M059J (cell line): ENCODE measurements at places on chromosomes 11 and 22. TPM values are rescaled to one million over a fixed set of nuclear protein-coding genes. Genes with fewer than 3 reads are reported as not detected.

DNA sequence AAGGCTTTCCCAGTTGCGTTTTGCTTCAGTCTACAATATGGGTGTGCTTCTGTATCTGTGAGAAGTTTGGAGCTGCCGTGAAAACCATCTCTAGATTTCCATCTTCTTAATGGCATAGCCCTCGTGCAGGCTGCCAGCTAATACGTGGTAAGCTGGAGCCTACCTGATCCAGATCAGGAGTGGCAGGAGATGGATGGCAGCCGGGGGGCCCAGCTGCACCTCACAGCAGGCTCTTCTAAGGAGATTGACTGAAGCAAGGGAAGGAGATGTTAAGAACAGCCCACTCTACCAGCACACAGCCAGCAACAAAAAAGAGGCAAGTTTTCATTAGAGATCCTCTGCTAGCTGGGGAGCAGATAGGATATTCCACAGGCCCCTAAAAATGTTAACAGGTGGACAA, 115.5 kb downstream of the MSANTD4 start:
- DNase-seq, result no peak

GRCh38 chr11:118735203-118735602, 55.8 kb upstream of the TREH start:
- no peak for DNase-seq

Gene TESMIN
- 5.5 and 12.8 TPM in 2 replicates for total RNA-seq

- no peak for DNase-seq
These were observed 16.0 kb downstream of the TNRC6B start for GRCh38 chr22:40193429-40194421.

Gene FXYD2
- not detected in 2 replicates for total RNA-seq

DNA sequence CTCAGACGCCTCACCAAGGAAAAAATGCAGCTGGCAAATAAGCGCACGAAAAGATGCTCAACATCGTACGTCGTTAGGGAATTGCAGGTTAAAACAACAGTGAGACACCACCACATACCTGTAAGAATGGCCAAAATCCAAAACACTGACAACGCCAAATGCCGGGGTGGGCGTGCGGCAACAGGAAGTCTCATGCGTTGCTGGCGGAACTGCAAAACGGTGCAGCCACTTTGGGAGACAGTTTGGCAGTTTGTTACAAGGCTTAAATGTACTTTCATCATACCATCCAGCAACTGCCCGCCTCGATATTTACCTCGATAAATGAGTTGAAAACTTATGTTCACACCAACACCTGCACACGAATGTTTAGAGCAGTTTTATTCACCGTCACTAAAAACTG, 7.5 kb upstream of the CTSD start:
- DNase-seq, result no peak

- no peak for DNase-seq
These were observed 263.7 kb downstream of the NELL1 start for GRCh38 chr11:20933086-20933485.

Gene SLC5A4
- total RNA-seq, result not detected in 2 replicates

Gene NF2
- total RNA-seq, result 50.5 and 86.0 TPM in 2 replicates

- DNase-seq, result no peak
These were observed 57.6 kb downstream of the RNF169 start for GRCh38 chr11:74806267-74806666.

DNA sequence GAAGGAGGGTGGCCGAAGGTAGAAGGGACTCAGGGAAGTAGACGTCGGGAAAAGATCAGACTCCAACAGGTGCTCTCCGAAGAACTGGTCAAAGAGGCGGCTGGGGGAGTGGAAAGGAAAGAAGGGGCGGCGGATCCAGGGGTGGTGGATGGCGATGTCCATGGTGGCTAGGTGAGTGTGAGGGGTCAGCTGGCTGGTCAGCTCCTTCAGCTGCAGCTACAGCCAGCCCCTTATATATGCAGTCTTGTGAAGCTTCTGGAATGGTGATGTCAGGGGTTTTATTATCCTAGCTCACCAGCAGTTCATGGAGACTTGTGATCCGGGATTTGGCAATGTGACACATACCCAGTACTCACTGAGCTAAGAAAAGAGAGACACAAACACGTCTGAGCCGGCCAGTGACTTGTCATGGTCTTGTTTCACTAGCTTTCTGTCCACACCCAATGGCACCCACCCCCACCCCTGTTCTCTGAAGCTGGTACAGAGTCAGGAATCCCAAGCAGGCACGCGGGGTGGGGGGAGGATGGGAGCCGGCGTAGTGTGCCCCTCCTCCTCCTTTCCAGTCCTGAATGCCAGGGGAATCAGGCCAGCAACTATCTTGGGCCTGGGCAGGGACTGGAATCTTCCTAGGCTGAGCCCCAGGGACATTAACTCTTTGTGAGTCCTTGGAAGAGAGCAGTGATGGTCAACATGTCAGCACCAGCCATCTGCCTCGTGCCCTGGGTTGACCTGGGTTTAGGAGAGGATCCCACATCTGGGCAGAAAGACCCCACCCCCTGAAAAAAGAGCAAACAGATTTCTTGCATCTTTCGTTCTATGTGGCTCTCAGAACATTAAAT, at the start of gene CRYAB:
Gene CRYAB (minus strand): TSS at position 208 of the 839 bp plus-strand sequence. CDS start 46 bp downstream, at position 162.
- peak; percentile 61 for DNase-seq

Gene GANAB
- total RNA-seq, result 142 and 229 TPM in 2 replicates

DNA sequence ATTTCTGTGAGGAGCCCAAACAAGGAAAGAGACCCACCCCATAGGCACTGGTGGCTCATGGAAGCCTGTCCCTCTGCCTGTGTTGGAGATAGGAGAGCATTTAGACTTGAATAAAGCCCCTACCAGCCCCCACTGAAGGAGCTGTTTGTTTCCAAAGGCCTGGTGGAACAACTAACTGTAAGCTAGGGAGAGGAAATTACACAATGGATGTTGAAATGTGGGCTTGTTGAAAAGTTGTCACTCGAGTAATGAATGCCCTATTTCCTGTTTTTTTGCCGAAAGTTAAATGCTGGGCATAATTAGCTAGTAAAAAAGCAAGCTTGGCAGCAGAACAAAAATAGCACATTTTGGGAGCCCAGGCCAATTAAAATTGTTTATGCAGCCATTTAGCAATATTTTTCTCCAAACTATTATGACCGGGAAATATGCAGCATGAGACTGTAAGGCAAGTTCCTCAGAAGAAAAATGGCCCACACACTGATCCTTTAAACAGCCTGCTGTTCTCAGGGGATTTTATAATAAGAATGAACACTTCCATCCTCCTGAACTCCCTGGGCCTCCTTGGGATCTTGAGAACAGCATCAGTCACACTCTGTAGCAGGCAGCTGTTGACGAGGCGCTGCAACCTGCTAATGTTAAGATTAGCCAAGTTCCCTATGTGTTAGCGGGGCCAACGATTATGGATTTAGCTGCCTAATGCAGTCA, 38.6 kb upstream of the LMO2 start:
- peak; percentile 20 for DNase-seq

- no peak for DNase-seq
These were observed 243.7 kb downstream of the BRD1 start for GRCh38 chr22:49583886-49584505.

GRCh38 chr11:7418061-7418460, 67.2 kb upstream of the OLFML1 start:
- DNase-seq, result peak; percentile 93

GRCh38 chr11:96241331-96241841, 101.6 kb downstream of the MAML2 start:
- no peak for DNase-seq

GRCh38 chr22:41925783-41926460, 684 bp downstream of the TNFRSF13C start:
- DNase-seq, result no peak

DNA sequence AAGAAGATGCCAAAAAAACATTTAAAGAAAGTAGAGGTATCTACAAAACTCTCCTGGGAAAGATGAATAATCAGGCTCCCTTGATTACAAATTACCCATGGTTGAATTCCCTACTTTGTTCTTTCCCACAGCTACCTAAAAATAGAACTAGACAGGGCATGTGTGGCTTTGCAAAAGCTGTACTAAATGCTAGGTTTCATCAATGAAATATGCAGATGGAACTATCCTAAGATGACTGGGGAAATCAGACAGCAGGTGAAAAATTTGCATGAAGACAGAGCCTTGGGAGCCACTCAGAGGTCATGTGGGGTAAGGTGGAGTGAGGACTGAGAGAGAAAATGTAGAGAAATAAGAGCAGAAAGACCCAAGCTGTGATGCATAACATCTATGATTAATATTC, 14.7 kb downstream of the LAYN start:
- peak; percentile 91 for DNase-seq

DNA sequence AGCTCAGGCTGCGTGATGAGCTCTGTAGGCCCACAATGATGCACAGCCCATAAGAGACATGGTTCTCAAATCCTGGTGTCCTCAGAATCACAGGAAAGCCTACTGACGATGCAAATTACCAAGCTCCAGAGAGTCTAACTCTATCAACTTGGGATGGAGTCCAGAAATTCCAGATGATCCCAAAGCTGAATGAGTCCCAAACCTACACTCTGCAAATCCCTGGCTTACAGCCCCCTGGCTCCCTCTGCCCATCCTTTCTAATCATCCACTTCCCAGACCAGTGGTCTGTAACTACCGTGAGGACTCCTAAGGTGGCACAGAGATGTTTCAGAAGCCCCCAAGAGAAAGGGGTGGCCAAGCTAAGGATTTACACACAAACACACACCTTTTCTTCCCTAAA, 13.5 kb downstream of the ARFGAP2 start:
- no peak for DNase-seq

Gene ACR
- not detected in 2 replicates for total RNA-seq

GRCh38 chr11:6253197-6253596, 6.4 kb upstream of the CCKBR start:
- no peak for DNase-seq

Gene TSPAN18
- 1.1 and 2.5 TPM in 2 replicates for total RNA-seq

DNA sequence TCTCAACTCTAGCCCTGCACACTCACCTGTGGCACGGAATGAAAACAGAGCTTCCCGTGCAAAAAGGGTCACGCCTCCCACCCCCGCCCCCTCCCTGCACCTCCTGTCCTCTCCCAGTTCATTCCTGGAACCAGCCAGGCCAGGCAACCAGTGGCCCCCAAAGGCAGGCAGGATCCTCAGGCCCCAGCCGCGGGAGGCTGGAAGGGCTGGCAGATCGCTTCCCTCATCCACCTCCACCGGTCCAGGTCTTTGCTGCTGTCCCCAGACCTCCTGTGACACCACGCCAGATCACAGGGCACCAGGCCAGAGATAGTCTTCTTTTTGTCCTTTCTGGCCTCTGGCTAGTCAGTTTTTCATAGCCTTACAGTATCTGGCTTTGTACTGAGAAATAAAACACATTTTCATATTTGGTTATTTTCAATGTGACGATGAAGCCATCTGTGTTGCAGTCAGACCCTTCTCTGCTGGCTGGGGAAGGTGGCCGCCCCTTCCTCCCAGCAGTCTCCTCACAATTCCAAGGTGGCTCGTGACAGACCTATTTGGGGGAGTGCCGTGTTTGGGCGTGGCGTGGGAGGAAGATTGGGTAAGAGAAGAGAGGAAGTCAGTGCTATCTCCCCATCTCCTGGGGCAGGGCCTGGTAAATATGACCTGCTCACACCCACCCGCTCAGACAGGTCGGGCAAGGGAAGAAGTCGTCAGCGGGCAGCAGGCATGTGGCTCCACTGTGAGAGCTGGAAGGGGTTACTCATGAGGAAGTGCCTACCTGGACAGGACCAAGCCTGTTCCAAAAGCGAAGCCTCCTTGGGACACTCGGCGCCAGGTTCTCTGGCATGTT, 9.1 kb downstream of the SSH3 start:
- DNase-seq, result no peak

Gene LTO1
- total RNA-seq, result 14.9 and 15.7 TPM in 2 replicates

Gene HPS4
- 16.3 and 20.5 TPM in 2 replicates for total RNA-seq

- DNase-seq, result no peak
These were observed 365.5 kb downstream of the SHANK2 start for GRCh38 chr11:70886676-70887541.

- DNase-seq, result peak; percentile 79
These were observed 27.8 kb upstream of the ROBO3 start for GRCh38 chr11:124837491-124837856.

Gene ZNRD2
- 106 and 116 TPM in 2 replicates for total RNA-seq

Gene CELSR1
- total RNA-seq, result 4.3 and 11.8 TPM in 2 replicates

DNA sequence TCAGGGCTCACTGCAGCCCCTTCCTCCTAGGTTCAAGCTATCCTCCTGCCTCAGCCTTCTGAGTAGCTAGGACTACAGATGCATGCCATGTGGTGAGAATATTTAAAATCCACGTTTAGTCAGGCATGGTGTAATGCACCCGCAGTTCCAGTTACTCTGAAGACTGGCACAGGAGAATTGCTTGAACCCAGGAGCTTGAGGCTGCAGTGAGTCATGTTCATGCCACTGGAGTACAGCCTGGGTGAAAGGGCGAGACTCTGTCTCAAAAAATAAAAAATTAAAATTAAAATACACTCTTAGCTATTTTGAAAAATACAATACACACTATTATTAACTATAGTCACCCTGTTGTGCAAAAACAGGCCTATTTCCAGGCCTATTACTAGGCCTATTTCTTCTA, 38.4 kb downstream of the NOX4 start:
- no peak for DNase-seq

DNA sequence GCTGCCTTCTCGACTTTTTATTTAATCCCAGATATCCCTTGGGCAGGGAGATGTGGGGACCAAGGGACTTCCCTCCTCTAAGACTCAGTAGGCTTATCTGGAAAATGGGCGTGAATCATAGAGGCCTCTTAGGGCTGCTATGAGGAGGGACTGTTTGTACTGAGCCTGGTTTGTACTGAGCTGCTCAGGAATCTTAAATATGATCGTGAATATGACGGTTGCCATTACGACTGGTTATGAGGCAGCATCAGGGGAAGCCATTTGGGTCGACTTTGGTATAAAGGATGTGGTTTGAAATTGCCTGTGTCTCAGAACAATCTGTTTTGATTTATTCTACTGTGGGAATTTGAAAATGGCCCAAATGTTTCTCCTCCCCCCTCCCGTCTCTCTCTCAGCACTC, 20.6 kb downstream of the TSPAN18 start:
- no peak for DNase-seq

GRCh38 chr22:28899199-28899853, 16.0 kb downstream of the ZNRF3 start:
- peak; percentile 90 for DNase-seq

DNA sequence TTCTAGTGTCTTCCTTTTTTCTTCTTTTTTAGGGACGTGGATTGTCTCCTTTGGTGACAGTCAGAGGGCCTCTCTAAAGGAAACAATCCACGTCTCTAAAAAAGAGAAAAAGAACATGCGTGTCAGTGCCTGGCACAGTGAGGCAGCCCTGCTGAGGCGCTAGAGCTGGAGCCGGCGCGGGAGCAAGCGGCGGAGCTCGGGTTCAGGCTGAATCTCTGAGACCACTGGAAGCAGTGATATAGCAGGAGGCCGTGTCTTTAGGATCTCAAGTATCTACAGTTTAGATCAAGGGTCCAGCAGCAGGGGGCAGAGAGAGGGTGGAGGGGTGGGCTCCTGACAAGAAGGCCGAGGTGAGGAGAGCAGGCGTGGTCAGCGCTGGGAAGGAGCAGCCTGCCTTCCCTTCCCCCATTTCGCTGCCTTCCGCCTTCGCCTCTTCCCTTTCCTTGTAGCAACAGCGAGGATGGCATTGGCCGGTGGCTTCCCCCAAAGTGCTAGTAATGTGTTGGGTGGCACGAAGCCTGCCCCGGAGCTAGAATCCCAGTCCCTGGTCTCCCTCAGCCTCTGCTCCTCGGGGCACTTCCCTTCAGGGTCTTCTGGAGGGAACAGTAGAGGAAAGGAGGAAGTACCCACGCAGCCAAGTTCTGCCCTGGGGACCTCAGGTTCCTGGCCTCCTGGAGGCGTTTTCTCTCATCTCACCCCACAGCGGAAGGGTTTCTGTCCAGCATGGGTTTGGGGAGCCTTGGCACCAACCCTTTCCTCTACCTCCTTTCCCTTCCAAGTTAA, 28.2 kb upstream of the RAB1B start:
- no peak for DNase-seq
